Lung microvascular endothelial cell (primary cell): ENCODE measurements at places on chromosomes 11 and 22. TPM values are rescaled to one million over a fixed set of nuclear protein-coding genes. Genes with fewer than 3 reads are reported as not detected.

The TUBA8 gene
- total RNA-seq = 0.20 and 0.65 TPM in 2 replicates

The CCDC116 gene
- not detected in 2 replicates for total RNA-seq

The OOSP3 gene
- not detected in 2 replicates for total RNA-seq

The ALKBH8 gene
- total RNA-seq = 4.1 and 5.0 TPM in 2 replicates

The LYVE1 gene
- total RNA-seq = 101 and 140 TPM in 2 replicates

The SYT13 gene
- total RNA-seq = under 0.01 TPM in 2 replicates

The KDM4D gene
- total RNA-seq = 0.20 and 0.22 TPM in 2 replicates

The SYT7 gene
- total RNA-seq = 0.20 and 0.22 TPM in 2 replicates

The PAX6 gene
- total RNA-seq = not detected in 2 replicates

The GNG3 gene
- not detected in 2 replicates for total RNA-seq

The TKFC gene
- total RNA-seq = 10.0 and 14.5 TPM in 2 replicates

The MRGPRE gene
- total RNA-seq = not detected in 2 replicates

The THRSP gene
- total RNA-seq = not detected in 2 replicates

The TCN1 gene
- not detected in 2 replicates for total RNA-seq

The OR5B21 gene
- total RNA-seq = not detected in 2 replicates

The HPX gene
- total RNA-seq = 0.22 TPM in 1 of 2 replicates, not detected in the other

The MPST gene
- total RNA-seq = 96.1 and 146 TPM in 2 replicates

The SH3BP1 gene
- 0.40 and 0.87 TPM in 2 replicates for total RNA-seq

The SCO2 gene
- 1.3 and 2.4 TPM in 2 replicates for total RNA-seq

The VSIG2 gene
- total RNA-seq = under 0.01 TPM in 1 of 2 replicates, not detected in the other

The MUC6 gene
- total RNA-seq = not detected in 2 replicates

The MAML2 gene
- total RNA-seq = 4.6 and 5.2 TPM in 2 replicates

The SPI1 gene
- total RNA-seq = not detected in 2 replicates

The OR52W1 gene
- not detected in 2 replicates for total RNA-seq

The LRRC4C gene
- not detected in 2 replicates for total RNA-seq

The TCN2 gene
- 9.5 and 29.9 TPM in 2 replicates for total RNA-seq
